ENCODE measurements at places on chromosomes 1 and 21. TPM values are rescaled to one million over a fixed set of nuclear protein-coding genes. Genes with fewer than 3 reads are reported as not detected.

- DNase-seq: no peak
These were observed 32.8 kb upstream of the KCNJ15 start for GRCh38 chr21:38223893-38224540.

DNA sequence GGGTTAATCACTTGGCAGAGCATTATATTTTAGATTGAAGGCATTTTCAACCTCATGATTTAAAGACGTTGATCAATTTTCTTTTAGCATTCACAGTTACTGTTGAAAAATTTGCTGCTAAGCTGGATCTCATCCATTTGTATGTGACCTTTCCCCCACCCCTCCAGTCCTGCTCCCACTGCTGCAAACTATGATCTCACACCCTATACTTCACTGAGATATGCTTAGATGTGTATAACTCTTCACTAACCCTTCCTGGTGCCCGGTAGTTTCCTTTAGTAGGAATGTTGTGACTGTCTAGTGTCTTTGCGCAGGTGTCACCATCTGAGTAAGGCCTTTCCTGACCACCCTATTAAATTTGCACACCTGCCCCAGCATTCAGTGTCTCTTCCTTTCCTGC lies 67.0 kb upstream of the C1orf21 start:
- no peak for DNase-seq

DNA sequence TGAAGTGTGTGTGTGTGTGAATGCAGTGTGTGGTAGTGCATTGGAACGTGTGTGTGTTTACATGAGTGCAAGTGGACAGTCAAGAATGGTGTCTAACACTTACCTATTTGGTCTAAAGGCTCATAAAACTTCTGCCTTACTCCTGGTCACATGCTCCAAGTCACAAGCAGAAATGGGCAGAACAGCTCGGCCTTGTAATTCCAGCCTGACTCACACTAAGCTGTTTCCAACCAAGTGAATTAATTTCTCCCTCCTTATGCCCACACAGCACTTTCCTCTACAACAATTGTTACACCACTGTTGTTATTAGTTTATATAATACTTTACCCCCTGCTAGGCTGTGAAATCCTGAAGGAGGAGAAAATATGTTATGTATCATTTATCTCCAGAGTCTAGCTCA lies 43.8 kb downstream of the DDR2 start:
- DNase-seq: no peak

GRCh38 chr1:36751525-36751924 lies 268.8 kb upstream of the CSF3R start:
- no peak for DNase-seq

- DNase-seq: no peak
These were observed 40.6 kb downstream of the SCP2 start for GRCh38 chr1:52967666-52968065.

BTBD8 gene
- total RNA-seq: 4.0 TPM

GRCh38 chr1:4407851-4408250 lies 246.6 kb upstream of the AJAP1 start:
- no peak for DNase-seq

DNA sequence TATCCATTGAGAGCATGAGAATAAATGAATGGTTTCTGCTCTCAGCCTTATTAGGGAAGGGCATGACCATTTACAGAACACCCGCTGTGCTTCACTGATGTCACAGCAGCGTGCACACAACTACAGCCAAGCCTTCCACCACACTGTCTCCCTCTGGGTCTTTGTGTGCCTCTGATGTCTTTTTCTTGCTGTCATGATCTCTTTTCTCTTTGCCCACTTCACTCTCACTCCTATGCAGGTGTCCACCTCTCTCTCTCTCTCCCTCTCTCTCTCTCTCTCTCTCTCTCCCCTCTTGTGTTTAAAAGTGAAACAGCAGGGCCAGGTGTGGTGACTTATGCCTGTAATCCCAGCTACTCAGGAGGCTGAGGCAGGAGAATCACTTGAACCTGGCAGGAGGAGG lies 232.5 kb upstream of the JUN start:
- DNase-seq: no peak

DNA sequence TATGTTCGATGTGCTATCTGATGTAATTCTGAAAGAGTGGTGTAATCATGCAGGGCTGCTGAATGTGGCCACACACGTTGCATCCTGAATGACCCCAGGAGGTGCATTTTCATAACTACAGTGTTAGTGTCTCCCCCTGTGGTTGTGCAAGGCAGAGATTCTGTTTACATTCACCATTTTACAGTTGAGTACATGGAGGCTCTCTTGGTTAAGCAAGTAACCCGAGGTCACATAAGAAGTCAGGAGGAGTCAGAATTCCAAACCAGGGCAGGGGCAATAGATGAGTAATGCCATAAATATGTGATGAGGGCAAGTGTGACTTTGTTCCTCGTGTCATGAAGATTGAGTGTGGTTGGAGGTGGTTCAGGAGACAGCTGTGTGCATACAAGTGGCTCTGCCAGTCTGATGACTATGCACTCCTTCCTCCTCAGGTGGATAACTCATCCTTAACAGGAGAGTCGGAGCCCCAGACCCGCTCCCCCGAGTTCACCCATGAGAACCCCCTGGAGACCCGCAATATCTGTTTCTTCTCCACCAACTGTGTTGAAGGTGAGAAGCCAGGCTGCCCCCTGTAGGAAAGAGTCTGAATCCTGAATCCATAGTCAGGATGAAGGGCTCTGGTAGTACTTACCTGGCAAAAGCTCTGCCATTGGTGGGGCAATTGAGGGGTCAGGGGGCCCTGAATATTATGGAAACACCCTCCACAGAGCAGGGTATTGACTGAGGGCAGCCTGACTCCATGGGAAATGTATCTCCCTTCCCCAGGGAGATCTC lies 9.3 kb downstream of the ATP1A2 start:
- no peak for DNase-seq

DNA sequence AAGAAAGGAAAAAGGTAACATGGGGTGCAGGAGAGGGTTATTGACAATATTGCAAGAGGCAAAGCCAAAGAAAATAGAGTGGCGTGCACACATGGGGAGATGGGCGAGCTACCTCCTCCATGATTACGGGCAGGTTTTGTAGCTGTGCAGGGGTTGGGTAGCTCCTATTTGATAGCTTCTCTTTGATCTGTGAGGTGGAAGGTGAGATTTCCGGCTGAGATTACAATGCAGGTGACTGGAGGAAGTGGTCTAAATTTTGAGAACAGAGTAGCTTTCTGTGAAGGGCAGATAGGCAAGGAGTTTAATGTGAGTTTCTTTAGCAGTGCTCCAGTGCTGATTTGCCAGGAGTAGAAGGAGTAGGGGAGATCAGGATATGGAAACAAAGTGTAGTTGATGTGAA lies 263.4 kb downstream of the PLA2G4A start:
- no peak for DNase-seq

GRCh38 chr1:65459397-65459768 lies 38.9 kb downstream of the LEPR start:
- DNase-seq: no peak

ZNF683 gene
- total RNA-seq: not detected

GPR52 gene
- 3.1 TPM for total RNA-seq

DNA sequence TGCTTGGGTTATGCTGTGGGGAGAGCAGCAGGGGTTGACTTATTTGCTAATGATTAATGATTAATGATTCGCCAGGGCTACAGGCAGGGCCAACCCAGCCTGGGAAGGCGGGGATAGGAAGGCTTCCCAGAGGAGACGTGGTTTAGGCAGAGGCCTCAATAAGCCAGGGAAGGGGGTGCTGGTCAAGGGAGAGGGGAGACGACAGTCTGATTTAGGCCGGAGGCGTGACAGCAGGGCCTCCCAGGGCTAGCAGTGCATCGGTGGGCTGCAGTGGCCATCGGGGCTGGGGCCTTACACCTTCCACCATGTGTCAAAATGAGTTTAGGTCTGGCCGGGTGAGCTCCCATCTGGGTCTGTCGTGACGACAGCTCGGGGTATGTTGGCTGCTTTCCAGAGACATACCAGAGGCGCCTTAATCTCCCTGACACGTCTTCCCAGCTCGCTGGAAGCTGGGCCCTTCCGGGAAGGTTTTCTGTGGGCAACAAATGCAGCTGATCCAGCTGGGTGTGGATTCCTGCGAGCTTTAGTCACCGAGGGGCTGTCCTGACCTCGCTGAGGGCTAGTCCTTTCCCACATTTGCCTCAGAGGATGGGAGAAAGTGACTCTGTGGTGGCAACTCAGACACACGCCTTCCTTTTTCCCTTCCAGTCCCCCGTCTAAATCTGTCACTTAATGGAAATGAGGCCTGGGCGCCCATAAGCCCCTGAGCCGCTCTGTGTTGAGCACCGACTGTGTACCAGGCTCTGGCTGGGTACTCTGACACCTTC lies 3.7 kb upstream of the SLC1A7 start:
- no peak for DNase-seq

- DNase-seq: no peak
These were observed 68.9 kb upstream of the TSPAN2 start for GRCh38 chr1:115158181-115158580.

VASH2 gene
- 3.4 TPM for total RNA-seq

GRCh38 chr1:31154632-31155215 lies 85.0 kb downstream of the NKAIN1 start:
- DNase-seq: peak; percentile 18

DNA sequence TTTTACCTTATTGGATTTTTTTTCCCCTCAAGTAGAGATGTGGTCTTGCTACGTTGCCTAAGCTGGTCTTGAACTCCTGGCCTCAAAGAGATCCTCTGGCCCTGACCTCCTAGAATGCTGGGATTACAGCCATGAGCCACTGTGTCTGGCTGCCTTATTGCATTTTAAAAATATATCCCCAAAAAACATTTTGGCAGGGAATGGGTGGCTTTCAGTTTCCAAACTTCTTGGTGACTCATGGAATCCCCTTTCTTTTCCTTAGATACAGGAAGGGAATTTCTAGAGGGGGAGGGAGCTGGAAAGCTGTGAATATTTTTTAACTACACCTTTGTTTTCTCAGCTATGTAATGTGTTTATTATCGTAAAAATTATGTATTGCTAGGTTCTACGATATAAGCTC lies 73.3 kb downstream of the SNRPE start:
- no peak for DNase-seq

LCE1A gene
- total RNA-seq: not detected

SMIM11 gene
- total RNA-seq: 0.49 TPM

PFKFB2 gene
- 10.3 TPM for total RNA-seq

DNA sequence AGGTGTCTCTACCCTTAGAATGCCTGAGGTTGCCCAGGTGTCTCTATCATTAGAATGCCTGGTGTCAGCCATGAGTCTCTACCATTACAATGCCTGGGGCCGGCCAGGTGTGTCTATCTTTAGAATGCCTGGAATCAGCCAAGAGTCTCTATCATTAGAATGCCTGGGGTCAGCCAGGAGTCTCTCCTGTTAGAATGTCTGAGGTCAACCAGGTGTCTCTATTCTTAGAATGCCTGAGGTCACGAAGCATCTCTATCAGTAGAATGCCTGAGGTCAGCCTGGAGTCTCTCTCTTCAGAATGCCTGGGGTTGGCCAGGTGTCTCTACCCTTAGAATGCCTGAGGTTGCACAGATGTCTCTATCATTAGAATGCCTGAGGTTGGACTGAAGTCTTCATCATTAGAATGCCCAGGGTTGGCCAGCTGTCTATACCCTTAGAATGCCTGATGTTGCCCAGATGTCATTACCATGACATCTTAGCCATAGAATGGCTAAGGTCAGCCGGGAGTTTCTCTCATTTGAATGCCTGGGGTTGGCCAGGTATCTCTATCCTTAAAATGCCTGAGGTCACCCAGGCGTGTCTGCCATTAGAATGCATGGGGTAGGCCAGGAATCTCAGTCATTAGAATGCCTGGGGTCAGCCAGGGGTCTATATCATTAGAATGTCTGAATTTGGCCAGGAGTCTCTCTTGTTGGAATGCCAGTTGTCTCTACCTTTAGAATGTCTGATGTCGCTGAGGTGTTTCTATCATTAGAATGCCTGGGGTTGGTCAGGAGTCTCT lies 44.0 kb downstream of the RNF187 start:
- no peak for DNase-seq

- DNase-seq: no peak
These were observed 88.1 kb downstream of the CCDC30 start for GRCh38 chr1:42551180-42551579.

DNA sequence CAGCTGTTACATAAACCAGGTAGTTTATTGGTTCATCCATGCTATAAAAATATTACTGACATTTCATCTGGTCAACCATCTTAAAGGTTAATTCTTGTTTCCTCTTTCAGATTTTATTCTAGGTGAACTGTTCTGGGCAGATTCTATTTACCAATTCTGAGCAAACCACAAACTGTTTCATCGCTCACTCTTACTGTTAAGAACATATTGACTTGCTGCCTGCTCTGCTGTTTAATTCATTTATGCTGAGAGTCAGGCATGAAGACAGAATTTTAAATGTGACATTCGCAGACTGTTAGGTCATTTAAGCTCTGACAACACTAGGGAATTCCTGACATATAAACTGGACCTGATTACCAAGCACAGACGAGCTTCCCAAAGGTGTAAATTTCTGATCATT lies 98.3 kb downstream of the PIGK start:
- no peak for DNase-seq

DNA sequence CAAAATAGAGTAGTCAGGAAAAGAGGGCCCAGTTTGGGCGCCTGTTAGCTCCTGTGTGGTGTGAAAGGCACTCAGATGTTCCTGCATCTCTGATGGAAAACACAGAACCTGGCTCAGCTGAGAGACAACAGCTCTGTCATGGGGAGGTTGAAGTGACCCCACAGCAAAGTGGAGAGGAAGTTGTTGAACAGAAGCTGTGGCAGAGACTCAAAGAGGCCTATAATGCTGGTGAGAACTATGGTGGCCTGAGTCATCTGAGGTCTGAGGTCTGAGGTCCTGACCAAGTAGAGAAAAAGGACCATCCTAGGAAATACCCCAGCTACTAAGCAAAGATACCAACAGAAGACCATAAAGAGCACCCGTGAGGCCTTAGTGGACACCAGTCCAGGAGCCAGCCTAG lies 45.6 kb upstream of the JAK1 start:
- no peak for DNase-seq

GRCh38 chr21:42514883-42515228 lies 1.2 kb downstream of the SLC37A1 start:
- no peak for DNase-seq

DNA sequence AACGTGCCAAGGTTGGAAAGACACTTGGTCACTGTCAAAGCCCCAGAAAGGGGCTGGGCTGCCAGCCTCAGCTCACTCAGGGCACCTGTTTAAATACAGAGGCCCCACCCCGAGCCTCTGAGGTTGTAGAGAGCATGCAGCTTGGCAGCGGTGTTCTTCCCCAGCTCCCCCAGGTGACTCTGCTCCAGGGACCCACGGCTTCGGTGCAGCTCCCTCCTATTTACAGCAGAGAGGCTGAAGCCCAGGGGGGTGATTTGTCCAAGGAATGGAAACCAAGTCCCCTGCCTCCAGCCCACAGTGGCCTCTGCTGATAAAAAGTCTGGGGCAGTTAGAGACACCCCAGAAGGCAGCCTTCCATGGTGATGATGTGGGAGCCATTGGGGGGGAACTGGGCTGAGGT lies 9.1 kb upstream of the C1QA start:
- DNase-seq: no peak

FBXO2 gene
- 2.6 TPM for total RNA-seq

CLEC20A gene
- total RNA-seq: not detected

IGSF21 gene
- not detected for total RNA-seq

- DNase-seq: no peak
These were observed 4.2 kb downstream of the RCAN3 start for GRCh38 chr1:24506691-24507381.

KLF17 gene
- 0.19 TPM for total RNA-seq

Measured in esophagus squamous epithelium (tissue), 5 donors.